ENCODE measurements at places on chromosomes 7 and 10.

DNA sequence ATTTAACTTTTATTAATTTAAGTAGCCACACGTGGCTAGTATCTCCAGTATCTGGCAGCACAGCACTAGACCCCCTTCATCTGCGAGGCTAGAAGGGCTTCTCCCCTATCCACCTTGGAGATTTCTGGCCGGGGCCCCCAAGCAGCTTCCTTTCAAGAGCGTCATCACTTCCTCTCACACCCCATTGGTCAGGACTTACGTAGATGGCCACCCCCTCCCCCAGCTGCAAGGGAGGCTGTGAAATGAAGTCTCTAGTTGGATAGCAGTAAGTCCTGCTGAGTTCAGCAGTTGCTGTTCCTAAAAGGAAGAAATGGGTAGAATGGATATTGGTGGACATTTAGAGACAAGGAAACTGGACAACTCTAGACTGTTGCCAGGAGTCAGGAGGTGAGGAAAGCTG, 33.8 kb upstream of the COMTD1 start:
- DNase-seq = no peak

DNA sequence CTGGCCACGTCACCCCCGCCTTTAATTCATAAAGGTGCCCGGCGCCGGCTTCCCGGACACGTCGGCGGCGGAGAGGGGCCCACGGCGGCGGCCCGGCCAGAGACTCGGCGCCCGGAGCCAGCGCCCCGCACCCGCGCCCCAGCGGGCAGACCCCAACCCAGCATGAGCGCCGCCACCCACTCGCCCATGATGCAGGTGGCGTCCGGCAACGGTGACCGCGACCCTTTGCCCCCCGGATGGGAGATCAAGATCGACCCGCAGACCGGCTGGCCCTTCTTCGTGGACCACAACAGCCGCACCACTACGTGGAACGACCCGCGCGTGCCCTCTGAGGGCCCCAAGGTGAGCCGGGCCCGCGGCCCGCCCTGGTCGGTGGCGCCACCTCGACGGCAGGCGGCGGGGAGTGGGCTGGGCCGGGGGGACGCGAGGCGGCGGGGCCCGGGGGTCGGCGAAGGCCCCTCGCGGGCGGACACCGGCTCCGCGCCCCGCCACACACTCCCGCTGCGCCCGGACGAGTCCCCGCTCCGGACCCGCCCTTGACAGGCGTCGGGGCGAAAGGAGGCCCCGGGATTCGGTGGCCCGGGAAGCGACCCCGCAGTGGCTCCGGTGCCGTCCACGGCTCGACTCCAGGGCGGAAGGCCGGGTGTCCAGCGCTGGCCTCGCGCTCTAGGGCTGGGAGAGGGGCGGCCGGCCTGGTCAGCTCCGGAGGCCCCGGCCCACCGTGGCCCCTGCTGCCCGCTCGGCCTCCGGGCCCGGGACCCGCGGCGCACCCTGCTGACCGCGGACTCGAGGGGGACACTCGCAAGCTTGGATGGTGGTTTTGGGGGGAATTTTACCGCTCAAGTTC, 557 bp downstream of the BAG3 start:
- DNase-seq = no peak

DNA sequence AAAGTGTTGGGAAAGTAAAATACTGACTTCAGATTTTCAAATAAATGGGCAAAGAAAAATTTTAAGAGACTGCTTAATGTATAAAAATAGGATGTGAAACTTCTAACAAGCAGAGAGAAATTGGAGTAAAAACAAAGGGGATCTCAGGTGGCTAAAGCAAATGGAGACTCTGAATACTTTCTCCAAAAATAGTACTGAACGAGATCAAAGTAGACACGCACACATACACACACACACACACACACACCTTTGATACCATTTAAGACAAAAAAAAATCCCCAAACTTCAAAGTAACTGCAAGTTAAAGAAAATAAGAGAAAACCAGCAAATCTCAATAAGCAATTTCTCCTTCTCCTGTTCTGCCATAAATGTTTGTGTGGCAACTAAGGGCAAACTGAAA, 307.3 kb downstream of the CRPPA start:
- DNase-seq = no peak

DNA sequence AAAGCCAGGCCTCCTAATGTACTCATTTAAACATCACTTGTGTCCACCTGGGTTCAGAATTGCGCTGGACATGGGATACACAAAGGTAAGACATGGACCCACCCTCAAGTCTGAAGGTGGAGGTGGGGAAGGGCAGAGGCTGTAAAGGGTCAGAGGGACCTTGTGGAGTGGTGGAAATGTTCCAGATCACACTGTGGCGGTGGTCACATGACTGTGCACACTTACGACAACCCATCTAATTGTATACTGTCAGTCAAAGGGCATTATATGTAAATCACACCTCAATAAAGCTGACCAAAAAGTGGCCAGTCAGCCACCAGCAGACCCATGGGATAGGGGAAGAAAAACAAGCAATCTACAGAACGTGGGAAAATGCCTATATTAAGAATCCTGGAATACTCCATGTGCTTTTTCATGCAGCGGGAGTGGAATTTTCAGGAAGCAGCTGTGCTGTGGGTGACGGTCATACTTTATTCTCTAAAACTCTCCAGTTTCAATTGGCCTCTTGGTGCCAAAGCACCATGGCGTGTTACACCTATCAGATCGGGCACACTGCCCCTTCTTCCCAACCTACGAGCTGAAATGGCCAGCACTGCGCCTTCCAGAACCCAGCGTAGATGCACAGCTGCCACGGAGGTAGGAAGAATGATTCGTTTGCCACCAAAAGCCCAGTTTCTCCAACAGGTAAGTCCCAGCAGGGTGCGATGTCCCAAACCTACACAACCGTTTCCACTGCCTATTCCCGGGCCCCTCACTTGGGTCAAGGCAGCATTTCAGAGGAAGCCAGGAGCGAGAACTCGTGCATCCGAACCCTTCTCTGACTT, 69.8 kb downstream of the PRKAG2 start:
- no peak for DNase-seq

GRCh38 chr7:76064208-76064970, 16.5 kb downstream of the MDH2 start:
- DNase-seq = no peak

- DNase-seq = no peak
Observed at GRCh38 chr7:96933067-96933645, 72.2 kb upstream of the DLX6 start.

GRCh38 chr10:23315966-23316365, 28.6 kb downstream of the C10orf67 start:
- no peak for DNase-seq

DNA sequence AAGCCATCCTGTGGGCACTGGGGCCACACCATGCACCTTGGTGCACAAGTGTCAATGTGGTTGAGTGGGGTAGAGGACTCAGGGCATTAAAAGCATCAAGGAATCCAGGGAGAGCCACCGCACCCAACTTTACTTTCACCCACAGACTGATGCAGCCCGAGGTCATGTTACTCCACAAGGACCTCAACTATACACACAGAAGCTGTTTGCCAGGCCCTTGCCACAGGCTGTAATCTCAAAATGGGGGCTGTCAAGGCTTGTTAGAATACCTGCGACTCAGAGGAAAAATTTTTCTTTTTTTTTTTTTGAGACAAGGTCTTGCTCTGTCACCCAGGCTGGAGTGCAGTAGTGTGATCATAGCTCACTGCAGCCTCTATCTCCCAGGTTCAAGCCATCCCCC, 26.5 kb upstream of the KCTD7 start:
- no peak for DNase-seq

DNA sequence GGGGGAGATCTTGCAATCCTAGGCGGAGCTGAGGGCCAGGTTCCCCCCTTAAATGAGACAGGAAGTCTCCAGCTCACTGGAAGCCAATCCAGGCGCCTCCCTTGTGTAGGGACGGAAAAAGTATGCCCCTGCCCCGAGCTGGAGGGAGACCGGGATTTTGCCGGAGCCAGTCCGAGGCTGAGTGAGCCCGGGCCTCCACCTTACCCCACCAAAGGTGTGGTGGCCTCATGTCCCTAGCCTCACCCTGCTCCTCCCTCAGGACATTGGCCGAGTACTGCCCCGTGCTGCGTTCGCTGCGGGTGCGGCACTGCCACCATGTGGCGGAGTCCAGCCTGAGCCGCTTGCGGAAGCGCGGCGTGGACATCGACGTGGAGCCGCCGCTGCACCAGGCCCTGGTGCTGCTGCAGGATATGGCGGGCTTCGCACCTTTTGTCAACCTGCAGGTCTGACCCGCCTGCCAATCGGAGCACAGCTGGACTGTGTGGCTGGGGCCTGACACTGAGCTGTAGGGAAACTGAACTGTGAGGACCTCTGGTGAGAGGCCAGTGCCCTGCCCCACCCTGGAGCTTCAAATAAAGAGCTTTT, 2.0 kb downstream of the FBXL15 start:
- no peak for DNase-seq

DNA sequence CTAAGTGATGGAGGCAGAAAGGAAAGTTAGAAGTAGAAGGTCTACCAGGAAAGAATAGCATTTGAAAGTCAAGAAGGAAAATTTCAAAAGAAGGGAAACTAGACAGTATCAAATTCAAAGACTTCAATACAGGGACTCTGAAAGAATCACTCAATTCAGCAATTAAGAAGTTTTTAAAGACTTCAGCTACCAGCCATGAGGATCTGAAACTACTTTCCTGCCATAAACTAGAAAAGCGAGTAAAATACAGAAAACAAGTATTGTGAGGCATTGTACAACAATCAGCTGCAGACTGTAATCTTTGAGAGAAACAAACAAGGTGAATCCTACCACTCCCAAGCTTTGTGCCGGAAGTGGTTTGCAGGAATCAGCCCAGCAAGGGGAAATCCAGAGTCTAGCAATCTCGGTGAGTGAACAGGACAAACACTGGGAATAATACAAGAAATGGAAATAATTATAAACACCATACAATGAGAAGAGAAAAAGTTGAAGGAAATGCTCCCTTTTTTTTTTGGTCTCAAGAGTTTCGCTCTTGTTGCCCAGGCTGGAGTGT, 62.4 kb downstream of the ARHGAP12 start:
- no peak for DNase-seq

DNA sequence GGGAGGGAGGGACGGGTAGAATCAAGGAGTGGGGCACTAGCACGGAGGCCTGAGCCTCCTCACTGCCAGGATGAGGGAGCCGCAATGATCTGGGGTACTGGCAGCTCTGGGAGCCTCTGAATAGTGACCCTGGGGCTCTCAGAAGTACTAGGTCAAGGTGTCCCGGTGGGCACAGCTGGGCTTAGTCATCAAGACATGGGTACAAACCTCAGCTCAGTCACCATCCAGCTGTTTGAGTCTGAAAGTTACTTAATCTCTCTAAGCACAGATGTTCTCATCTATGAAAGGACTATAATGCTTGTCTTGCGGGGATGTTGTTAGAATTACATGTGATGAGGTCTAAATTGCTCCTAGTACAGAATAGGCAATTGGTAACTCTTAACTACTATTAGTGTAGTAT, 276.8 kb downstream of the KCNMA1 start:
- no peak for DNase-seq

GRCh38 chr7:43450894-43451293, 132.0 kb upstream of the STK17A start:
- no peak for DNase-seq

GRCh38 chr10:58220769-58221451, 46.8 kb downstream of the IPMK start:
- no peak for DNase-seq

- no peak for DNase-seq
Observed at GRCh38 chr7:6554848-6555247, 3.6 kb upstream of the GRID2IP start.

- no peak for DNase-seq
Observed at GRCh38 chr7:28239823-28240204, 59.2 kb upstream of the JAZF1 start.

GRCh38 chr7:108557191-108557590, 12.3 kb downstream of the THAP5 start:
- no peak for DNase-seq

DNA sequence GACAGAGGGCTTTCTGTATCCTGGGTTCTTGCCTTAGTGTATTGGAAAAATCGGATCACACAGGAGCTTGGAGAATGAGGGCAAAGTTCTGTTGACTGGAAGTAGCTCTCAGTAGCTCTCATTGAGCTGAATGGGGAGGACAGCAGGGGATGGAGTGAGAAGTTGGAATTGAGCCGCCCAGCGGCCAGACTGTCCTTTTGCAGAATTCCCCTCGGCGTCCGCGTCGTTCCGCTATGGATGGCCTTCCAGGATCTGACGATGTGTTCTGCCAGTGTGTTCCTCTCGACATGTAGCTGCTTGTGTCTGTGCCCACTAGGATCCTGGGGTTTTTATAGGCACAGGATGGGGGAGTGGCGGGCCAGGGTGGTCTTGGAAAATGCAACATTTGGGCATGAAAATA, 351.8 kb upstream of the SEMA3A start:
- DNase-seq = no peak

DNA sequence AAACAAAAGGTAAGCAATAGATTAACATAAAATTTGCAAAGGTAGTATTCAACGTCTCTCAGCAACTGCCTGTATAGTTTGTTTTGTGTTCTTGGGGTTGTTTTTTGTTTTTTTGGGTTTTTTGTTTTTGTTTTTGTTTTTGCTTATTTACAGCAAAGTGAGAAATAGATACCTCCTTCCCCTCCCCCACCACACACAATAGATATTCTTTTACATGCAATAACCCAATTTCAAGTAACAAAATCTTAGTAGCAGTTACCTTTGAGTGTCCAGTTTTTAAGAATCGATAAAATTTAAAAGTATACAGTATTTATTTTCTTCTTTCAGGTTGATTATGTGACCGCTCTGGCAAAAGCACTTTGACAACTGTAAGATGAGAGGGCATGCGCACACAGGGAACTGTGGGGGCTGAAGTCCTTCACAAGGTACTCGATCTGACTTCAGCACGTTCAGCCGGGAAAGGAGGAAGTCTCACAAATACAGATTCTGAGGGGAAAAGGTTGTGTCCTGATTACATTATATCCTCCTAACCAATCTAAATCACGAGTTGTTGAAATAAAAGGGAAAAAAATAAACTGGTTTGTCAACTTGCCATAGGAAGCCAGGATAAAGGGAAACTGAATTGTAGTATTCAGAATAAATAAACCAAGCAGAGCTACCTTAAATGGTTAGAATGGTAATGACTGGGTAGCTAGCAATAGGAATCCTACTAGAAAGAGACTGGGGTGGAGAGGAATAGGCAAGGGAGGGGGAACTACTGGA, 47.8 kb downstream of the CPEB3 start:
- DNase-seq = no peak

DNA sequence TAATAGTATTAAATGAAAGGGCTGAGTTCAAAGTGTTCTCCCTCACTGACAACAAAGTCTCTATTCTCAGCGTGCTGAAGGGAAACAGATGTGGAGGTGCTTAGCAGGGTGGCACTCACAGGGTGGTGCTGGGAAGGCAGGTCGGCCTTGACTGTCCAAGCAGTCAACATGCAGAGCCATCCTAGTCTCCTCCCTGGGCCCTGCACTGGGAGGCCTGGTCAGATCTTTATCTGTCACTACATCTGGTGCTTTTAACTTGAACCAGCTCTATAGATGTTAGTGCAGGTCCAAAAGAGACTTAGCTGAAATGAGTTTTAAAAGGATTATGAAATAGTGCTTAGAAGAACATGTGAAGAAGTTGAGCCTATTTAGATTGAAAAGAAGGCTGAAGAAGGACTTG, 82.1 kb downstream of the AVL9 start:
- DNase-seq = no peak

Measured in NCI-H524 (cell line).